Stimulated activated naive CD8-positive, alpha-beta T cell treated with anti-CD3 and anti-CD28 coated beads, Interleukin-15, Interleukin-2, amounts not matched to agents 100 U/mL and 50 U/mL, for 24 hours (primary cell): ENCODE measurements at places on chromosomes 13 and 19.
A peak's percentile ranks its signal among the peaks of the same experiment; 100 is the strongest.

GRCh38 chr13:29556742-29557141 is 38.7 kb downstream of the SLC7A1 start:
- no peak for DNase-seq

DNA sequence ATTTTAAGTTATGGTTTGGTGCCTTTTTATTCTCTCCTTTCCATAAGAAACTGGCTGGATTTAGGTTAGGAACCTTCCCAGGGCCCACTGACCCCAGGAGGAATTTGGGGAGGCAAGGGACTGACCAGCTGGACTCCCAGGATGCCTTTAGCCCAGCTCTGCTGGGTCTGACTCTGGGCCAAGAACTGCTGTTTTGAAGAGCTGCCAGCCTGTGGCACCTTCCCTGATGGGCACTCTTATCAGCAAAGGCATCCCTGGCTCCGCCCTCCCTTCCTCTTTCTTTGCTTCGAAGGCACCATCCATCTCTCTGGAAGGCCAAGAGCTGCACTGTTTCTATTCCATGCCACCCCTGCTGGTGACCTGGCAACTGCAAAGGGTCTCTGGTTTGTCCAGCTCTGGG is 174.7 kb downstream of the POU4F1 start:
- DNase-seq = no peak

GRCh38 chr19:38134540-38135149 is 89.4 kb downstream of the DPF1 start:
- DNase-seq = peak; percentile 41

GRCh38 chr13:99419591-99420243 is 81.6 kb upstream of the TM9SF2 start:
- DNase-seq = no peak

DNA sequence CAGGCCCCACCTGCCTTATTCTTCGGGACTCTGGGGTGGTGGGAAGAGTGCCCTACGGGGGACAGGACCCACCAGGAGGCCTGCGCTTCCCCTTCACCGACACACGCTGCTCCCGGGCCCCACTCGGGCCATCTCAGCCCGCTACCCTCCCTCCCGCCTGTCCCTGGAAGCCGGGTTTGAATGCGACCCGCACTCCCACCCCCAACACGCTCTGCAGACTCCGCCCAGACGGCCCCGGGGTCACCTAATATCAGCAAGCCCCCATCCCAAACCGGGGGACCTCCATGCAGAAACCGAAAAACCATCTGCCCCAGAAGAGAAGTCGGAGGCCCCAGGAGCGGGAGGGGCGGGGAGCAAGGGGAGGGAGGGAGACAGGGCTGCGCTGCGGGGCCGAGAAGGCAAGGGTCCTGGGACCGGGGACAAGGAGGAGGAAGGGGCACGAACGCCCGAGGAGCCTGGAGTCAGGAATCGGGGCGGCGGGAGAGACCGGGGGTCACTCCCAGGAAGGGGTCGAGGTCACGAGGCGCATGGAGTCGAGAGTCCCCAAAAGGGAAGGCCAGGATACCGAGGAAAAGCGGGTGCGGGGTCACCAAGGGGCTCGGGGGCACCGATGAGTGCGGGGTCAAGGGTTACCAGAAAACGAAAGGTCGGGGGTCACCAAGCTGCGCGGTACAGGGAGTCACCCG is 766 bp downstream of the SBNO2 start:
- no peak for DNase-seq

GRCh38 chr13:113053376-113053775 is 52.2 kb upstream of the F7 start:
- no peak for DNase-seq

GRCh38 chr19:1285737-1286360 is at the start of gene EFNA2:
Gene EFNA2, plus strand, starts transcription at chr19:1285873. Its CDS starts 296 bp downstream, at chr19:1286169.
- no peak for DNase-seq

GRCh38 chr13:34152996-34153395 is 335.0 kb downstream of the RFC3 start:
- no peak for DNase-seq

- DNase-seq = no peak
Measured at GRCh38 chr13:30033681-30034457, 183.5 kb upstream of the UBL3 start.

- DNase-seq = peak; percentile 38
Measured at GRCh38 chr13:75480671-75481175, 1.2 kb downstream of the TBC1D4 start.

GRCh38 chr13:48116808-48117207 is 21.9 kb upstream of the MED4 start:
- no peak for DNase-seq

DNA sequence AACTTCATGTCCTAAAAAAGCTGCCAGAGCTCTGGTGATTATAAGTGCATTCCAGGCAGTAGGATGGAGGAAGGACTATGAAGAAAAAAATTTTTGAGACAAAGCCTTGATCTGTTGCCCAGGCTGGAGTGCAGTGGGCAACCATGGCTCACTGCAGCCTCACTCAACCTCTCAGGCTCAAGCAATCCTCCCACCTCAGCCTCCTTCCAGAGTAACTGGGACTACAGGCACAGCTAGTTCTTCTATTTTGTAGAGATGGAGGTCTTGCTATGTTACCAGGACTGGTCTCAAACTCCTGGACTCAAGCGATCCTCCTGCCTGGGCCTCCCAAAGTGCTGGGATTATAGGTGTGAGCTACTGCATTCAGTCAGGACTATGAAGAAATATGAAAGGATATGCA is 161.2 kb downstream of the IRS2 start:
- no peak for DNase-seq

DNA sequence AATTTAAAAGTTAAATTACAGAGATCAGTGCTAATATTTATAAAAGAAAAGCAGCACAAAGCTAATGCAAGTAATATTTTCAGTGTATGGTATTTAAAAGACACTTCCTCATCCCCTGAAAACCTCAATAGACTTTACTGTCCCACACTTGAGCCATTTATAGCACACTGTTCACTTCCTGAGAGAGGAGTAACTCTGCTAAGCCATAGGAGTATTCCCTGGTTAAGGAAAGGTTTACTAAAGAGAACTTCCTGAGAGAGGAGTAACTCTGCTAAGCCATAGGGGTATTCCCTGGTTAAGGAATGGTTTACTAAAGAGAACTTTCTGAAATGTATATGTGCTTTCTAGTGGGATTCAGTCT is 159.4 kb downstream of the NHLRC3 start:
- DNase-seq = no peak

DNA sequence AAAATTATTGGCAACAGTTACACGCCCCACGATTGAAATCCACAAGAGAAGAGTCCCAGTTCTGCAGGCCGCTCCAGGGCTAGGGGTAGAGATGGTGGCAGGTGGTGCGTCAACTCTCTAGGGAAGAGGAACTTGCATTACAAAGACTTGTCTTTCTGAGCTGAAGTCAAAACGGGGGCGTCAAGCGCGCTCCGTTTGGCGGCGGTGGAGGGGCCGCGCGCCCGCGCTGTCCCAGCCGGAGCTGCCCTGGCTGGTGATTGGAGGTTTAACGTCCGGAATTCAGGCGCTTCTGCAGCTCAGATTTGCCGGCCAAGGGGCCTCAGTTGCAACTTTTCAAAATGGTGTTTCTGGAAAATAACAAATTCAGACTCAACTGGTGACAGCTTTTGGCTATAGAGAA is 38.9 kb downstream of the SOX1 start:
- no peak for DNase-seq

DNA sequence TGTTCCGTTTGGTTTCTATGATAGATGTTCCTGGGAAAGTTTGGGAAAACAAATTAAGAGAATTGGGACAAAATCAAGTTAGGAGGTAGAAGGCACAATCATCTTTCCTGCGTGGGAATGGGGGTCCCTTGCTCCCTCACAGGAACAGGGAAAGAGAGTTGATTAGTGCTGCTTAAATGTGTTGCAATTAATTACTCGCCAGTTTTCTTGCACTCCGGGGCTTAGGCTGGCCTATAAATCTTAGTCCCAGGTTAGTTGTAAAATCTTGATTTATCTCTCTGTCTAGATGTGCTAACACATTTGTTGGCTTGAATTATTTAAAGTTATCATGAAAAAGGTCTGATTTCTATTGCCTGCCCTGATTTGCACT is 10.1 kb downstream of the B3GLCT start:
- no peak for DNase-seq

DNA sequence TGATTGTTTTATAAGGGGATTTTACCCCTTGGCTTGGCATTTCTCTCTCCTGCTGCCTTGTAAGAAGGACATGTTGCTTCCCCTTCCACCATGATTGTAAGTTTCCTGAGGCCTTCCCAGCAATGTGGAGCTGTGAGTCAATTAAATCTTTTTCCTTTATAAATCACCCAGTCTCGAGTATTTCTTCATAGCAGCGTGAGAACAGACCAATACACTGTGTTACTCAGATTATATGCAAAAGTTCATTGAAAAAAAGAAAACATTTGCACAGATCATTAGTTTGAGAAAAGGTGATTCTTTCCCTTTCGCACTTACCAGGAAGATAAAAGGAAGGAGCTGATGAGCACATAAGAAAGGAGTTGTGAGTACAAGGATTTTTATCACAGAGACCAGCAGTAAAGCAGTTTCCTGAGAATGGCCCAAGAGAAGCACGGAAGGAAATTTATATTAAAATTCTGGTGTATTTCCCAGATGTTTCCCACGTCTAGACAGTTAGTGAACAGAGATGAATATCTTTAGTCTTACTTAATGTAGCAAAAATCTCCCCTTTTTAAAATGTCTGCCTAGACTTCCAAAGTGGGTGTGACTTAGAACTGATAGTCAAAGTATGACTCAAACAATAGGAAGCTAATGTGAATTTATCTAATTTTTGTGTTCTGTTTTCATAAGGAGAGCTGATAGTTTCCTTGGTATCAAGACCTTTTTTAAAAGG is 431.8 kb upstream of the SGCG start:
- no peak for DNase-seq

- peak; percentile 43 for DNase-seq
Measured at GRCh38 chr13:112690283-112690929, 568 bp downstream of the ATP11A start.

- no peak for DNase-seq
Measured at GRCh38 chr19:58396691-58397532, 1.5 kb downstream of the RNF225 start.
